Fibroblast of skin of scalp (primary cell): ENCODE measurements at places on chromosomes 1 and 21.

GRCh38 chr1:210445931-210446330 is 117.2 kb downstream of the HHAT start:
- no peak for DNase-seq

- DNase-seq = no peak
These were observed 1.3 kb downstream of the MAP7D1 start for GRCh38 chr1:36157115-36157903.

- peak; percentile 74 for DNase-seq
These were observed 121.8 kb downstream of the NTNG1 start for GRCh38 chr1:107262467-107263286.

DNA sequence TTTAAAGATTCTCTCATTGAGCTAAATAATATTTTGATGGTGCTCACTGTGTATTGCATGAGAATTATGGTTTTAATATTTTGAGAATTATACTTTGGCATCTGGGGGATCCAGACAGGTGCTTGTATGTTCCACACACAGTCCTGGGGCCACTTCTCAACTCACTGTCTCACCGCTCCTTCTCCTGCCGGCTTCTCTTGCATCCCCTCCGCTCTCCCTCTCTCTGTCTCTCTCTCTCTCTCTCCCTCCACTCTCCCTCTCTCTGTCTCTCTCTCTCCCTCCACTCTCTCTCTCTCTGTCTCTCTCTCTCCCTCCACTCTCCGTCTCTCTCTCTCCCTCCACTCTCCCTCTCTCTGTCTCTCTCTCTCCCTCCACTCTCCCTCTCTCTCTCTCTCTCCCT is 32.2 kb upstream of the ZC3H12A start:
- no peak for DNase-seq

- no peak for DNase-seq
These were observed 17.6 kb downstream of the UTP25 start for GRCh38 chr1:209845408-209845725.

GRCh38 chr1:68314151-68314780 is 81.9 kb upstream of the WLS start:
- DNase-seq = no peak

DNA sequence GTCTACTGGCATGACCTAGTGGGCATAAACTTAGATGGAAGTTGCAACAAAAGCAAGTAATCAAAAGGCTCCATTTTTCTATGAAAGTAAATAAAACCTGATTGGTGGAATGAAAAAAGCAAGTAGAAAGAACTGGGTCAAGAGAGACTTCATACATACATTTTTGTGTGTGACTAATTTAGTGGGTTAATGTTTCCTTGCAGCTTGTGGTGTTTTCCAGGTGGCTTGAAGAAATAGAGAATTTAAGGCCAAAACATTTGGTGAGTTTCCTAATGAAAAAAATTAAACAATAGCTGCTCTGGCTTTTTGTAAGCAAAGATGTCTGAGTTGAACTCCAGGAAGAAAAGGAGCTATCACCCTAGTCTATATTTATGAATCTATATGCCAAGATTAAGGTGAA is 71.0 kb downstream of the ZC3H11B start:
- DNase-seq = no peak

DNA sequence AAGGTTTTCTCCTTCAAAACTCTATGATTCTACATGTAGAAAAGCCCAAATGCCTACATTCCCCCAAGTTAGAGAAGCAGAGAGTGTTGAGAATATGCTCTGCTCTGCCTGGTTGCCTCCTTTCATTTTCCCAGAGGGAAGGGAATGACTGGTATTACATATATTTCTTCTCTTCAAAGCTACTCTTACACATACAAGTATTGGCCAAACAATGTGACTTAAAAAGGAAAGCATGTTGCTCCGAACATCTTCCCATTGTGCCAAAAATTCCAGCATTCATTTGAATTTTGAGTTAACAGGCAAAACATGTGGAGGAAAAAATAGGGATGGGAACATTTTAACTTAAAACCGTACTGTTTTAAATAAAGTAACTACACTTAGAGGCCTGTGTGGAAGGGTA is 125.2 kb downstream of the COQ8A start:
- DNase-seq = peak; percentile 68

DNA sequence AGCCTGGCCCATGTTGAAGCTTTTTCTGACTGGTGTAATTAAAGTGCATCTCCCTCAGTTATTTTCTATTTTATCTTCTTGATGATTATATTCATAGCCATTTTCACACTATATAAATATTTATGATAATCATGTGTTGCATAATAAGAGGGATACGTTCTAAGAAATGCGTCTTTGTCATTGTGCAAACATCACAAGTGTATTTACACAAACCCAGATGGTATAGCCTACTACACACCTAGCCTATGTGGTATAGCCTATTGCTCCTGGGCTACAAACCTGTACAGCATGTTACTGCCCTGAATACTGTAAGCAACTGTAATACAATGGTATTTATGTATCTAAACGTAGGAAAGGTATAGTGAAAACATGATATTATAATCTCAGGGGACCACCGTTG is 88.1 kb downstream of the BACH1 start:
- DNase-seq = no peak

DNA sequence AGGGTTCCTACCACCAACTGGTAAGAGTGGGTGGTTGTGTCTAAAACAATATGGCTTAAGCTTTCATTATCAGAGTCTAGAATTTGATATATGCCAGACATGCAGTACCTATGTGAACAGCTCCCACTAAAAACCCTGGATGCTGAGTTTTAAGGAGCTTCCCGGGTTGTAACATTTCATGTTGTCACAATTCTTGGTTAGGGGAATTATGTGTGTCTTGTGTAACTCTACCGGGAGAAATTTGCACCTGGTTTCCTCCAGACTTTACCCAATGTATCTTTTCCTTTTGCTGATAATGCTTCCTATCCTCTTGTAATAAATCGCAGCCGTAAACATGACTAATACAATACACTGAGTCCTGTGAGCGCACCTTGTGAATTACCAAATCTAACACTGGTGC is 48.3 kb downstream of the ARID4B start:
- DNase-seq = no peak

GRCh38 chr21:29481641-29482040 is 182.9 kb downstream of the BACH1 start:
- DNase-seq = peak; percentile 97

- DNase-seq = no peak
These were observed 71.2 kb downstream of the LRRC40 start for GRCh38 chr1:70134148-70134547.
